ENCODE measurements at places on chromosomes 7 and 10.

DNA sequence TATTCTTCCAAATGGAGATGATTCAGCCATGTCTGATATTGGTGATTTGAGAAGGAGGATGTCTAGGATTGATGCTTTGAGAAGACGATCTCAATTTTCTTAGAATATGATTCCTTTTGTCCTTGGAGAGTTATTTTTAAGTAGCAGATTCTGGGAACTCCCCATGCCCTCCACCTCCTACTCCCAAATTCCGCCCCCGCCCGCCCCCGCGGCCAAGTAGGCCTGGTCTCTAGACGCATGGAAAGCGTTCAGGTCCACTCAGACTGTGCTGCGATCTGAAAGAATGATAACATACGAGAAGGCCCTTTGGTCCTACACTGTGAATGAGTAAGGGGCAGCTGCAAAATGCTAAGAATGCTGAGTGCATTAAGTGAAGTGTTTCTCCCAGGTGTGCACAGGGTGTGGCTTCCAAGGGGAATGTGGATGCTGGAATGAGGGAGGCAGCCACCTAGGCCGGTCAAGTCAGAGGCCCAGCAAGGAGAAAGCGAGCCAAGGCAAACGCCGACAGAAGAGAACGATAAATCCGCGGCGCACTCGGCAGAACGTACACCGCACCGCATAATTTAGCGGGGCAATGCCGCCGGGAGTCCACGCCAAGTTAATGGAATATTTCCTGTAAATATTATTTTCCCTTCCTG, 142.3 kb downstream of the PRPF18 start:
- no peak for DNase-seq

GRCh38 chr10:3783682-3784432, 1.2 kb downstream of the KLF6 start:
- DNase-seq, result no peak

GRCh38 chr10:84244651-84245270, at the start of gene RGR:
TSS of gene RGR (plus strand) at chr10:84245053. CDS start at chr10:84245091, 38 bp downstream.
- no peak for DNase-seq

GRCh38 chr7:157235357-157236333, 96.9 kb downstream of the UBE3C start:
- DNase-seq, result no peak

- DNase-seq, result no peak
Measured at GRCh38 chr7:48537561-48537960, 366.3 kb downstream of the ABCA13 start.

DNA sequence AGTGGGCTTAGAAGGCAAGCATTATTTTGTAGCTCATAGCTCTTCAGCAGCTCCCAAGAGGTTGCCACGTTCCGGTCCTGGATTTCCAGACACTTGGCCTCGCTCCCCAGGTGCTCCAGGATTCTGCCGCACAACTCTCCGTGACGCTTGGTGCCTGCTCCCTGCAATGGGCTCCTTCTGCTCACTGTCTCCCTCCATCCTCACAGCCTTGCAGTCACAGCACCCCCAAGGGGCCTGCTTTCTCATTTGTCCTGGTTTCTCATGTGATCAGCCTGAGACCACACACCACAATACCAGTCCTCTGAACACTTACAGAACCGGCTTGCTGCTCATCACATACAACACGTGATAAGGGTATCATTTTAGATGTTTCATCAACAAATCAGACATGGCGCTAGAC, 9.8 kb downstream of the IGFBP3 start:
- DNase-seq, result no peak

GRCh38 chr7:2853147-2853546, 9.0 kb upstream of the GNA12 start:
- DNase-seq, result no peak

DNA sequence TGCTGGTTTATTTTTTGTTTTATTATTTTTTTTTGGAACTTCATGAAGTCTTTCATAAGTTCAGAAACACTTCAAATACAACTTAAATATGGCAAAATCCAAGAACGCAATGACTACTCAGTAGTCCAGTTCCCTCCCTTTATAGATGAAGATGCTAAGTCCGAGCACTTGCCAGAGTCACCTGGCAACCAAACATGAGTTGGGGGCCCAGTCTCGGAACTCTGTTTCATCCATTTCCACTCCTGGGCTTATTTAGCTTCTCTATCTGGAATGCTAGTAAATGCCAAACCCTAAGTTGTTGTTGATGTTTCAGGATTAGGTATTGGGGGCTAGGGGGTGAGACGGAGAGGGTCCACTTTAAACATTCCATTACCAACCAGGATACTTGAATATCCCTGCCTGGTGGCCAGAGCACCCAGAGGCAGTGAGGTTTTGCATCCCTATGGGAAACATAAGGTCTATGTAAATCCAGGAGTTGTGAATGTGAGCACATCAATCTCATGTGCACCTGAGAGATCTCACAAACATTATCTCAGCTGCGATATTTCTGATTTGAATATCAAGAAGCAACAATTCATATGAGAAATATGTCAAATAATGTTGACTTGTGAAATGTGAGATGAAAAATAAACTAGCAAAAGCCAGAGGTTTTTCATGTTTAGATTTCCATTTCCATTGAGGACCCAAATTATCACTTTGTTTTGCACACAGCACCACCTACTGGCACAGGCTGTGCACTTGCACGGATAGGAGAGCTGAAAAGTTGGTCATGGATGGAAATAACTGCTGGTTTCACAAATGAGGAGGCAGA, 129.3 kb downstream of the PKD1L1 start:
- DNase-seq, result no peak

DNA sequence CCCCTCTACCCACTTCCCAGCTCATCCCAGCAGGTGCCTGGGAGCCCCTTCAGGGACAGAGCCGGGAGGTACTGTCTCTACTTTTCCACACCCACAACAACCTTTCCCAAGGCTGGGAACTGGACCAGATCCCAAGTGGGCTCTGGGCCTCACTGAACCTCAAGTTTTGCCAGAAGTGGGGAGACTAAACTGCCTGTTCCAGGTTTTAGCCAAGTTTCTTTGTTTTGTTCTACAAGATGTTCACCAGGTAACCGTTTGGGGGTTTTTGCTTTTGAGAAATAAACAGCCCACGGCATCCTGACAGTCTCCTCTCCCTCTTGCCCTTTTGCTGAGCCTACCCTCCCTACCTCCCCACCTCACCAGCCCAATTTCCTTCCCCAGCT, 10.6 kb upstream of the EMX2 start:
- no peak for DNase-seq

- DNase-seq, result no peak
Measured at GRCh38 chr10:34522546-34522945, 292.6 kb downstream of the PARD3 start.

- no peak for DNase-seq
Measured at GRCh38 chr7:40439686-40440085, 304.9 kb downstream of the SUGCT start.

DNA sequence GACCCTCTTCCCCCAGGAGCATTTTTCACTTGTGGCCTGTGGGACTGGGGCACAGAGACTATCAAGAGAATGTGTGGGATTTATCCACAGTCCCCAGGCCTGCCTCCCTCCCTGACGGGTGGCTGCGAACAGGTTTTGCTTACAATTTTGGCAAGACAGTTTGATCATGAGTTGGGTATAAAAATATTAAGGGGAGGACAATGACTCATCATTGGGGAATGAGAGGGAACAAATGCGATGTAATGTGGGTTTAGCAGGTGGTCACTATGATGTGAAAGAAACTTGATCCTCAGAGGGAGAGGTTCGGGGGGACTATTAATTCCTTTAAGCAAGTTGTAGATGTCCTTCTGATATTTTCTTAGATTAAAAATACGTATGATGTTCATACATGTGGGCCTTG, 52.2 kb downstream of the EMX2 start:
- DNase-seq, result no peak

DNA sequence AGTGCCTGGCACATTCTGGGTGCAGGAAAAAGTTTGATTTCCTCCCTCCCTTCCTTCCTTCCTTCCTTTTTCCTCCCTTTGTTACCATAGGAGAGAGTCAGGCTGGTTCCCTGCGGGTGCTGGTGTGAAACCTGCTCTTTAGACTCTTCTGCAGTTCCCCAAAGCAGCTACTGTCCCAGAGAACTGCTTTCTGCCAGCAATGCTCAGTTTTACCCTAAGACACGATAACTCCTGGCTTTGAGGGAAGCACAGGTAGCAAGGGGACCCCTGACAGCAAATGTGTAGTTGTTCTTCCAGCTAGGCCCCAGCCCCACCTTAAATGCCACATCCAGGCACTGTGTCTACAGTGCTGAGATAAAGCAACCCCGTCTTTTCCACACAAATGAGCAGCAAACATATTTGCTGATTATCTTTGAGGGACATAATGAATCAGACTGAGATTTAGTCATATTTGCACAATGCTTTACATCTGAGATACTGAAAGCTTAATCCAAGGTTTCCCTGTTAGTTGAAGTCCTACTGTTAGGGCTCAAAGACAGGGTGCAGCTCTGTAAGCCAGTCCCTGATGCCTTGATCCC, 55.5 kb downstream of the MET start:
- DNase-seq, result no peak

- DNase-seq, result no peak
Measured at GRCh38 chr7:3821488-3821887, 520.4 kb downstream of the SDK1 start.

- no peak for DNase-seq
Measured at GRCh38 chr7:116802144-116802745, 60.1 kb upstream of the CAPZA2 start.

DNA sequence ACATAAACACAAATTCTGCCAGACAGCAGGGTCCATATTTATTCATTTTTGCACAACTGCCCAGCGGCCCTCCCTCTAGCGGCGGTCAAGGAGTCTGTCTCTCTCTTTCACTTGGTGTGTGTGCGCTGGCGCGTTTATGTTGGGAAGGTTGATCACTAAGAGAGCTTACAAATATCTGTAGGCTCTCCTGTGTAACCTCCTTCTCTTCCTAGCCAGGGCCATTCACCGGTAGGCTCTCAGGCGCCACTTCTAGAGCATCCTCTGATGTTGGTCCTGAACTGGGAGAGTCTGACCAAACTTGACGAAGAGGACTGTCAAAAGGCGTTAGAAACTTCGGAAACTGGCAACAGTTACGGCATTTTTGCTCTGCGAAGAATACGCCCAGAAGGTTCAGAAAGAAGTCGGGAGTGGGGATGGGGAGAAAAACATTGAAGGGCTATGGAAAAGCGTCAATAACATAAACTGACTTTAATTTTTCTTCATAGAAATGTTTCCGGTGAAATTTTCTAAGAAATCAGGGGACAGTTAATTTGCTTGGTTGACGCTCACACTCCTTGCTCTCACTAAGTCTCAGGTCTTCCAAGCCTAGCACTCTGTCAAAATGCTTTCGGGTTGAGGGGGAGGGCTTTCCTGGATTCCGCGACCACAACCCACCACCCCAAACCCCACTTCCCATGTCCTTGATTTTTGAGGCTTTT, 731.1 kb downstream of the ZWINT start:
- DNase-seq, result no peak

GRCh38 chr10:48517482-48517881, 87.4 kb downstream of the ARHGAP22 start:
- no peak for DNase-seq

GRCh38 chr7:103990991-103991390, 1.5 kb upstream of the RELN start:
- DNase-seq, result no peak

DNA sequence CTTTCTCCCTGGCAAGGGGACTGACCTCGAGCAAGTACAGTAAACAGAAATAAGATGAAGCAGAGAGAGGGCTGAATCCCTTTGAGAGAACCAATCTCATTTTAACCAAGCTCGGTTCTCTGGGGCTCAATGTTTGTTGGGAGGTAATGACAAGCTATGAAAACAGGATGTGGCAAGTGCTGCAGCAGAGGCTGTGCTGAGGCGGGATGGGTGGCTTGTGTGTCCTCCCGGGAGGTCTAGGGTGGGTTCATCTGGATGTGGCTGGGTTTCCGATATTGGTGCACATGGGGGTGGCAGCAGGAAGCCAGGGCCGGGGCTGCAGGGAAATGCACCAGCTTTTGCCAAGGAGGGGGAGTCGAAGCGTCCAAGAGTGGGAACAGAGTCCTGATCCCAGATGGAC, 84.5 kb downstream of the AOAH start:
- peak; percentile 4 for DNase-seq

DNA sequence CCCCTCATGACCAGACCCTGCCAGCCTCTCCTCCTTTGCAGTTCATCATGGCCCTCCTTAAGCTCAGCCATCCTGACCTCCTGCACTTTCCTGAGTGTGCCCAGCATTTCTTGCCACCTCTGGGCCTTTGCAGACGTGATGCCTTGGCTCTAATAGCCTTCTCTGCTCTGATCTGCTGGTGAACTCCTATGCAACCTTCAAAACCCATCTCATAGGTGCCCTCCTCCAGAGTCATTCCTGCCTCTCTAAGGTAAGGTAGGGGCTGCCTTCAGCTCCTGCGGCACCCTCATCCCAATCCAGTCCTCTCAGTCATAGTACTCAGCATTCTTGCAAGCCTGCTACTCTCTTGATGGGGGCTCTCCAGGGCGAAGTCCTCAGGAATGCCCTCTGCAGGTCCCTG, 19.3 kb upstream of the ELN start:
- DNase-seq, result no peak

DNA sequence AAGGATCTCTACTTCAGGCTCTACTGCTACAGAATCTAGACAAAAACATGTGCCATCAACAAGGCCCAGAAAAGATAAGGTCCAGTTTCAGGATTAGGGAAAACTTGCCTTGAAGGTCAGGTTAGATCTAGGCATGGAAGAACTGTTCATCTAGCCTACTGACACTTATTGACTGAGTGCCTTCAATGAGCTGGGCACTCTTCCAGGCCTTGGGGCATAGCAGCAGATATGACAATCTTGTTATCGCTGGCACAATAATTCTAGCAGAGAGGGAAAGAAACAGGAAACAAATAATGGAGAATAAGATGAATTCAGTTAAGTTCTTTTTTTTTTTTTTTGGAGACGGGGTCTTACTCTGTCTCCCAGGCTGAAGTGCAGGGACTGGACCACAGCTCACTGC, 71.6 kb downstream of the ADCYAP1R1 start:
- DNase-seq, result no peak

DNA sequence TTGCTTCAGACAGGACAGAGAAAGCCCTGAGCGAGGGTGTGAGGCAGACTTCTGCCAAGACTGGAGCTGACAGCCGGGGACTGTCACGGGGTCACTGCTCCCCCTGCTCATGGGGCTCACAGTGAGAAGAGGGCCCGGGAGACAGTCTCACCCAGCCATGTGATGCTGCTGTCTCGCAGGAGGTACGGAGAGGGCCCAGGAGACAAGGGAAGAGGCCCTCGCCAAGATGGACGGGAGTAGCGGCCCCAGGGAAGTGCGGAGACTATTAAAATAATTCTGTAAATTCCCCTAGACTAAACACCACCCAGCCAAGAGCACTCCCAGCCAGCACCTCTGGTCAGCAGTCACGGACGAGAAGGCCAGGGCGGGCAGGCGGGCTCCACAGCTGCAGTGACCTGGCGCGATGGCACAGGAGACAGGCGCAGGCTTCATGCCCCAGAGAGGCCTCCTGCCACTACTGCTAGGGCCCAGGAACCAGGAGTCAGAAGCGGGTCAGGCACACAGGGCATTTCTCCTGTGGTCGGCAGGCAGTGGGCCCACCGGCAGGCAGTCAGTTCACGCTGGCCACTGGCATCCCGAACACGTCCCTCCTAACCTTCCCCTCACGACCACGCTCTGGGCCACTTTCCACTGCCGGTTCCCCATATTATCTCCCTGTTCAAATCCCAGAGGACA, 24.1 kb downstream of the WDR86 start:
- DNase-seq, result no peak

All from effector memory CD4-positive, alpha-beta T cell (primary cell).